ENCODE measurements at places on chromosomes 11 and 22. TPM values are rescaled to one million over a fixed set of nuclear protein-coding genes. Genes with fewer than 3 reads are reported as not detected.

DNA sequence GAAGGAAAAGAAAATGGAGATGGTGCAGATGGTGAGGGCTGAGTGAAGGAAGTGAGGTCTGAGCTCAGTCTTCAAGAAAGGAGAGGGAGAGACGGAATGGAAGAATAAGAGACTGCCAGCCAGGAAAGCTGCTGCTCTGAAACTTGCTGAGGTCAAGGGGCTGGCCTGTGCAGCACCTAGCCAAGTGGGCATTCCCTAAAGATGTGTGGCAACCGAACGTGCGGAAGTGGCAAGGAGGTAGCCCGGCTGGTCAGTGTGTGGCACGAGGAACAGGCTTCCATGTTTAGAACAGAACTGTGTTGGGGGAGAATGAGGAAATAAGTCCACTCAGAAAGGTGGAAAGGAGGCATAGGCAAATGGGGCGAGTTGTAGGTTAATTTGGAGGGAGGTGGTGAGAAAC is 7.6 kb upstream of the IGSF9B start:
- no peak for DNase-seq

DNA sequence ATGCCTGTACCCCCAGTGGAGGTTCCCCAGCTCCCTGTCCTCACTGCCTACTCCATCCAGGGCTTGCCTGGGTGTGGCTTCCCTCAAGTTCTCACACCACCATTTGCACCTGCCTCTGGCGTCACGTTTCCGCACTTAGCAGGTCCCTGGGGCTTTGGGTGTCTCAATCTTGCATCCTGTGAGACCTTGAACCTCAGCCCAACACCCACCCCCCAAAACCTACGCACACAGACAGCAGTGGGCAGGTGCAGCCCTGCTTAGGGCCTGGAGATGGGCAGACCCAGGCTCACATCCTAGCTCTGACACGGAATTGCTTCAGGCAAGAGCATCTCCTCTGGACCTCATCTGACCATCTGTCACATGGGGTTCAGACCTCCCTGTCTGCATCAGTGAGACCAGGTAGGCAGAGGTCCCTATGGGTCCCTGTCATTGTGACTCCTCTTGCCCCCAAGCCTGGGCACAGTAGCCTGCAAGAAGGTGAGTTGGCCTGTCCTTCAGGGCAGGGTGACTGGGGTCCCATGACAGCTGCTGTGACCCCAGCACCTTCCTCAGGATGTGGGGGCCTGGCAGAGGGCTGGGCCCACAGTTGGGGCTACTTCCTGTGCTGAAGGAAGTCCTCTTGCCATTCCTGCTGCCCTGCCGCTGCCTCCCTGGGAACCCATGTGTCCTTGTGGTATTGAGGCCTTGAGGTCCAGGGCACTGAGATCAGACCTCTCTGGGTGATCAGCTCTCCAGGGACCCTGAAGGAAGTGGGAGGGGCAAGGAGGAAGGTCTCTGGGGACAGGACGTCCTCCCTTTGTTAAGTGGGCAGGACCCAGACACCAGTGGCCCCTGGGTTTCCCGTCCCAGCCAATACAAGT is 2.0 kb downstream of the SIPA1 start:
- peak; percentile 60 for DNase-seq

- DNase-seq, result no peak
Measured at GRCh38 chr11:123183391-123184099, 11.5 kb downstream of the CLMP start.

DNA sequence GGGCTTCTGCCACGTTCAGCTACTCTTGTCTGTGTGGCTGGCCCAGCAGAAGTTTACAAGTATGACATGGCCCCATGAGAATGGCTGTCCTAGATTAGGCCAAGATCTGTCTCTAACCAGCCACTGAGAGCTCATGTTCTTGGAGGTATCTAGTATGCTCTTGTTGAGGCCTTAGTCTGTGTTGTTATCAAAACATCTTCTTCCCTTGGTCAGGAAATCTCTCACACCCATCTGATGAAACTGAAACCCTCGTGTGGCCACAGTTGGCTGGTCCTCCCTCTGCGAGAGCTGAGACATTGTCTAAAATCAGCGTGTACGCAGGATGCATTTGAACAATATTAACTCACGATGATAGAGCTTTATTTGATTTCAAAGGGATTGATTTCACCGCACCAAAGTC is 109.0 kb upstream of the NNMT start:
- DNase-seq, result no peak

The TYR gene
- polyA plus RNA-seq, result not detected

The C11orf52 gene
- not detected for polyA plus RNA-seq
